ENCODE measurements at places on chromosomes 1 and 21. TPM values are rescaled to one million over a fixed set of nuclear protein-coding genes. Genes with fewer than 3 reads are reported as not detected.

PRAMEF7 gene
- total RNA-seq: not detected

NADK gene
- total RNA-seq: 129 TPM

POFUT2 gene
- 36.4 TPM for total RNA-seq

- DNase-seq: no peak
- no peak overlapping the region for H3K4me3 ChIP-seq
- H3K4me1 ChIP-seq: no peaks in the 10 kb centered on the region
- H3K36me3 ChIP-seq: no peaks in the 10 kb centered on the region
These were observed 53.4 kb downstream of the PKN2 start for GRCh38 chr1:88737338-88737927.

DNA sequence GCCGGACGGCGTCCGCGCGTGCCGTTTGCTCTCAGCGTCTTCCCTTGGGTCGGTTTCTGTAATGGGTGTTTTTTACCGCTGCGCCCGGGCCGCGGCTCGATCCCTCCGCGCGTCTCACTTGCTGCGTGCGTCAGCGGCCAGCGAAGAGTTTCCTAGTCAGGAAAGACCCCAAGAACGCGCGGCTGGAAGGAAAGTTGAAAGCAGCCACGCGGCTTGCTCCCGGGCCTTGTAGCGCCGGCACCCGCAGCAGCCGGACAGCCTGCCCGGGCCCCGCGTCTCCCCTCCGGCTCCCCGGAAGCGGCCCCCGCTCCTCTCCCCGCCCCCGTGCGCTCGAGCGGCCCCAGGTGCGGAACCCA, 159.8 kb downstream of the RUNX1 start:
- peaks cover 19% of the 10 kb centered on the region for H3K4me1 ChIP-seq
- H3K27ac ChIP-seq: peak overlapping the region; percentile 97
- no peaks in the 10 kb centered on the region for H3K36me3 ChIP-seq
- H3K27me3 ChIP-seq: peaks cover 55% of the 10 kb centered on the region

Measured in transverse colon (tissue), 4 donors.